ENCODE measurements at places on chromosomes 2 and 18.

DNA sequence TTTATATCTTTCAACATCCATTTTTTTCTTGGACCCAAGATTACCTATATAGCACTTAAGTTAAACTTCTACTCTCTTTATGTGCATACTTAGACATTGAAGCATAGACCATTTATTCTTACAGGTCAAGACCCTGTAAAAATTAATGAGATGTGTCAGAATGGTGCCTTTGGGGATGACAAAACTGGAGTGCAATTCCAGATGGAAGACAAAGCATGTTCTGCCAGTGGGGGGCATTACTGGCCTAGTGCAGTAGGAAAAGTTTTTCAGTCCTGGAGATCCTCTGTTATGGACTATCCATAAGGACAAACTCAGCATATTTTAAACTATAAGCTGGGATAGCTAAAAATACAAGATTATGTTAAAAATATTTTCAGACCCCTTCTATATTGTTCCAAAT is 57.8 kb upstream of the MMADHC start:
- DNase-seq = no peak

- no peak for DNase-seq
These were observed 187.7 kb downstream of the IRS1 start for GRCh38 chr2:226611944-226612318.

DNA sequence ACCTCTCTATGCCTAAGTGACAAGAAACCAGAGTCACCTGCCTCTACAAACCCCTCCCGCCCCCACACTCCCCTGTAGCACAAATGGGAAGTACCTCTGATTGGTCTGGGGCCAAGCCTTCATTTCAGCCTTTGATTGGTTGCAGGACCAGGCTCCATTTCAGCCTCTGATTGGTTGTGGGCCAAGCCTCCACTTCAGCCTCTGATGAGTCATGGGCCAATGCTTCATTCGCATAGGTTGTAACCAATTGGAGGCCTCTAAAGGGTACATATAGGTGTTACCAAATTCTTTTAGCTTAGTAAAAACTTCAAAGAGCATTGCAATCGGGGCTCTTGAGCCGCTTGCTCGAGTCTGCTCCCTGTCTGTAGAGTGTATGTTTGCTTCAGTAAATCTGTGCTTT is 25.0 kb downstream of the CCDC102B start:
- no peak for DNase-seq

- peak; percentile 50 for DNase-seq
These were observed 644 bp downstream of the PTGR3 start for GRCh38 chr18:75208155-75208835.

DNA sequence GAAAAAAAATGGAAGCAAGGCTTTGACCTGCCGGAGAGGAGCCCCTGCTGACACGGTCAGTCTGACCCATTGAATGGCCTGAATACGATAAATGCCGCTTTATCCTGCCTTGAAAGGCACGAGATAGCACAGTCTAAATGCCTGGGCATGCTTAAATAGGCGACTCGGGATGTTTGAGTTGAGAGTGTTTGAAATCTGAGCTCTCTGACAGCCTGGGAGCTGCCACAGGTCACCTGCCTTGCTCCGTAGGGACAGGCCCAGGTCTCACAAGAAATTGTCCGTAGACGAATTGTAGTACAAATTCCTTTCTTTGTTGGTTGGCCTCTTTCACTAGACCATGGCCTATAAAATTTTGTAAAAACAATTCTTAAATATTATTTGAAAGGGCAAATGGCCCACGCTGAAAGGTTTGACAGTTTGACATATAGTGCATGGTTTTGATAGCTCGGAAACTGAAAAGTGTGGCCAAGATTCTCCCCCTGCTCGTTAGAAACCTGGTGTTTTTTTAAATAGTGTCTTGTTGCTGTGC is 72.8 kb downstream of the MEIS1 start:
- DNase-seq = no peak
